ENCODE measurements at places on chromosomes 3 and 15.

DNA sequence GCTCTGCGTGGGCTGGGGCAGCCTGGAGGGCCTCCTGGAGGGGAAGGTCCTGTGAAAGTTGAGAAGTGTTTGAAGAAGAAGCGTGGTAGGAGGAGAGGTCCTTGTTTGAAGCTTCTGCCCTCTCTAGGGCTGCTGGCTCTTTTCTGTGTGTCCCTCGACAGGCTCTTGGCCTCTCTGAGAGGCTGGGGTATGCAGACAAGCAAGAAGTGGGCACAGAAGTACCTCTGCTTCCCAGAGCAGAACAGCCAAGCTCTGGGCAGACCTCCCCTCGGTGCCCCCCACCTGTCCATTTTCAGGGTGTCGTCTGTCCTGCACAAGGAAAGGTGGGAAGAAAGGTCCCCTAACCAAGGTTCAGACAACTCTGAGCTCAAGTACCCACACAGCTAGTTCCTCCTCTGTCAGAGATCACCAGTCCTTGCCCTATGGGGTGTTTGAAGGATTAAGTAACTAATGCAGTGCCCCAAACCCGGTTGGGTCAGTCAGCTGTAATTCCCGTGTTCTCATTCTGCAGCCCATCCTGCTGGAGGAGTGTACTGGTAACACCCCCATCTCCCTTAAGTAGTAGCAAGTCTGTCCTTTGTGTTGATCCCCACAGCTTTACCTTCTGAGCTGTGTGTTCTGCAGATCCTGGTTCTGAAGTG, 6.3 kb downstream of the CSK start:
- no peak for DNase-seq

DNA sequence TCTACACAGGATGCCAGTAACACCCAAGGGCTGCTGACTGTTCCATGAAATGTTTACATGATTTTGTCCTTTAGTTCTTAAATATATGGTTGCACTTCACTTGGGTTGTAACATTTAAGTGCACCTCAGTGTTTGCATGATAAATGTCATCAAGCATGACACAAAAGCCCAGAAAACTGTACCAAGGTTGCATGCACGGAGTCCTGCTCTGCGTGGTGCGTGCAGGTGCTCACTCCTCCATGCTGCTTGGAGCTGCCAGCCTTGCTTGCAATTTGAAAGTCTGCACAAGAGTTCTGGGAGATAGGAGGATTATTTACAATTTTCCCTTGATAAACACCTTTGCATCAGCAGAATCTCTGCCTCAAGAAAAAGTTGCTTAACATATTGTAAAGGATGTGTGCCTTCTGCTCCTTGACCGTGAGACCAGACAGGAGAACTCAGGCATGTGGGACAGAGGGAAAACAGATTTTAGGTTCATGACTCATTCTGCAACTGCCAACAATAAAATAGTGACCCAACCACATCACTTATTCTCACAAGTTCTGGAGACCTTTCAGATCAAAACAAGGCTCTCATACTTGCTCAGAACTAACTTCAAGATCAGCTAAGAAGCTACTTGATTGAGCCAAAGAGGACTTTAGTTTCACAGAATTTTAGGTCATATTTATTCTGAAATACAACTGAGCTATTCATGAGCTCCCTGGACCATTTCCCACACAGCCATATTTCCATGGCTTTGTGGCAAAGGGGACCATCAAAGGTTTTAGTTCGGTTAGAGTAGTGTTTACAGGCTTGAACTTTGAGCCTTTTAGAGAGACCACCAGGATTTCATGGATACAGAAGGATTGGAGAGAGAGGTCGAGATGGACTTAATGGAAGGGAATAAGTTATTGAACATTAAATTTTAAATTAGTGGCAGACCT, 128.4 kb upstream of the ZBED2 start:
- DNase-seq: no peak

- DNase-seq: no peak
These were observed 14.2 kb downstream of the NR1D2 start for GRCh38 chr3:23959135-23959900.

- DNase-seq: no peak
These were observed 44.5 kb downstream of the CTDSPL2 start for GRCh38 chr15:44471885-44472455.

GRCh38 chr15:32683906-32684584, 33.8 kb upstream of the GREM1 start:
- DNase-seq: no peak

GRCh38 chr3:52333869-52334557, 17.9 kb downstream of the DNAH1 start:
- no peak for DNase-seq

- no peak for DNase-seq
These were observed 34.3 kb upstream of the PLSCR2 start for GRCh38 chr3:146503461-146504202.

DNA sequence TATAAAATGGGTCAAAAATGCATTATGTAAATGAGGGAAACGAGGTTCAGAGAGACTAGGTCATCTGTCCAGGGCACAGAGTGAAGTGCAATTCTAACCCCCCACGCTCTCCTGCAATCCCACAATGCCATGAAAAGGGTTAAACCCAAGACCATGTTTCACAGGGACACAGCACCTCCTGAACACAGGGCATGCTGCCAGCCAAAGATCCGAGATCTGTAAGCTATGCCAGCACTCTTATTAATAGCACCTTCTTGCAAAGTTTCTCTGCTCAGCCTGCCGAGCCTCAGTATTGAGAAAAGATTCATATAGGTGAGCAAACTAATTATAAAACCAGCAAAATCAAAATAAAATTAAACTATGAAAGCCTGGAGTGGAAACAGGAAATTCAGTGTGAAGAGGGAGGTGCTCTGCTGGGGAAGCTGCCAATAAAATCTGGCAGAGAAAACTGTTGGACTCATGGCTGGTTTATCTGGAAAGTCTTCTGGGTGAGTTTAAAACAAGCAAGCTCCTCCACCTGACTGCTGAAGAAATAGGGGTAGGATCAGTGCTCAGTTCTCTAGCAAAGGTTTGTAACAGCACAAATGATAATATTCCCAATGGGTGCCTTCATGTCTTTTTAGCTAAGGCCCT, 50.3 kb downstream of the LRIG1 start:
- no peak for DNase-seq

GRCh38 chr3:159609625-159610024, 379.0 kb upstream of the IL12A start:
- no peak for DNase-seq

DNA sequence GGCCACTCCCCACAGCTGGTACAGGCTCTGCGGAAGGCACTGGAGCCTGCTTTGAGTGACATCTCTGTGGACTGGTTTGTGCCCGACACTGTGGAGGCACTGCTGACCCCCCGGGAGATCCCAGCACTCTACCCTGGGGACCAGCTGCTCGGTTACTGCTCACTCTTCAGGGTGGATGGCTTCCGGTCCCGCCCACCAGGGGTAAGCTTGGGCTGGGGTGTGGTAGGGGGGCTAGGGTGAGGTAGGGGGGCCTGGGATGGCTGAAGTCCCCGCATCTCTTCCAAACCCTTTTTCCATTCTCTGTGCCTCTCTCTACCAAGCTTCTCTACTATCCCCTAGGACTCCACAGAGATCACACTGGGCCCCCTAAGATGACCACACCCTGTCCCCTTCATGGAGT, 7.8 kb downstream of the VWA5B2 start:
- no peak for DNase-seq

DNA sequence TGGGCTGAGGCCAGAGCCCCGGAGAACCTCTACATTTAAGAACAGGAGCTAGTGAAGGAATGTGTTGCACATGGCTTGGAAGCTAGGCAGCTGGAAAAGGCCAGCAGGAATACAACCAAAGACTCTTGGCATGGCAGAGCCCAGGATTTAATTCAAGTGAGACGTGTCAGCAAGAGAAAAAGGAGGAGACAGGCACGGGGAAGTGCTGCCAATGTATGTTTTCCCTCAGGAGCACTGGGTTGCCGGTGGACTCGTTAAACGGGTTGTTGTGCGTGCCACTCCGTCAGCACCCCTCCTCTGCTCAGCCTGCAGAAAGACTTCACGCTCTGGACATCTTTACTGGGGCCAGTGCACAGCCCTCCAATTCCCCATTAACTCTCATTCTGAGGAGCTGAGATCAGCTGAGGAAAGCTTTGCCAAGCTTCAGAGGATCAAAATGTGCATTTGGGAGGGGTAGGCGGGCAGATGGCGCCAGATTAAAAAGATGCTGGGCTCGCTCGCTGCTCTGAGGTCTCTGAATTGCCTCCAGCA, 103.7 kb downstream of the PDZRN3 start:
- no peak for DNase-seq

GRCh38 chr3:62551556-62551955, 178.2 kb upstream of the FEZF2 start:
- no peak for DNase-seq

GRCh38 chr3:49889296-49889695, 14.4 kb downstream of the MST1R start:
- no peak for DNase-seq

GRCh38 chr15:101089579-101090427, 162.0 kb downstream of the CHSY1 start:
- no peak for DNase-seq

GRCh38 chr3:46887980-46888494, 10.5 kb downstream of the PTH1R start:
- DNase-seq: no peak

GRCh38 chr3:173617490-173617889, 219.9 kb downstream of the NLGN1 start:
- DNase-seq: no peak

- DNase-seq: no peak
These were observed 66.0 kb downstream of the CRTC3 start for GRCh38 chr15:90595763-90596155.

GRCh38 chr15:60255390-60255789, 142.4 kb downstream of the ANXA2 start:
- DNase-seq: no peak

DNA sequence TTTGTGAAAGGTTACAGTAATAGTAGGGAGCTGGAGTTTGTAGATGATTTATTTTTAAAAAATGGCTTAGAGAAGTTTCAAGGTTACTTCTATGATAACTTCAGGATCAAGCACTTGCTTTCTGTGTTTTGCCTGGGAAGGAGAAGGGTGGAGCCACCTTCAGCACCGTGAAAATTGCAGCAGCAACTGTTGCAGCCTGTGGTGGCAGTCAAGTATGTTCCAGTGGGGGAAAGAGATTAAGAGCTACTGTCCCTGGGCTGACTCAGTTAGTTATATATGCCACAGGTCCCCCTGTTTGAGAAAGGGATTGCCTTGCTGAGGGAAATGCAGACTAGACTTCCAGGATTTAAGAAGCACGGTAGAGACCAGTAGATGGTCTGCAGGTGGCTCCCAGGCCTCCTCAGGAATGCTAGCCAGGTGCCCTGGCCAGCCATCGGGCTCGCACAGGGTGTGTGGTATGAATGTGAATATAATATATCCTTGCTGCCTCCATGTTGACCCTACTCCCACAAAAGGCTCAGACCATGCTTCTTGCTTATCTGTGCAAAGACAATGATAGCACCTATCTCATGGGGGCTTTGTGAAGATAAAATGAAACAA, 389.5 kb downstream of the CACNA2D3 start:
- DNase-seq: no peak
